ENCODE measurements at places on chromosomes 1 and 21.

GRCh38 chr21:32048353-32048752 is 175.5 kb downstream of the HUNK start:
- no peak for DNase-seq

GRCh38 chr1:25816112-25816718 is 3.5 kb upstream of the MTFR1L start:
- DNase-seq: no peak

GRCh38 chr21:44723177-44724131 is 12.1 kb upstream of the TSPEAR start:
- no peak for DNase-seq

GRCh38 chr1:194968916-194969315 is 1639.3 kb downstream of the KCNT2 start:
- no peak for DNase-seq

- DNase-seq: no peak
Observed at GRCh38 chr1:41152622-41153044, 89.5 kb downstream of the SCMH1 start.

- DNase-seq: no peak
Observed at GRCh38 chr1:187151555-187151954, 322.8 kb downstream of the PLA2G4A start.

GRCh38 chr1:53348486-53349368 is 20.9 kb upstream of the LRP8 start:
- no peak for DNase-seq

- DNase-seq: no peak
Observed at GRCh38 chr1:39395357-39395831, 96.0 kb upstream of the BMP8A start.

DNA sequence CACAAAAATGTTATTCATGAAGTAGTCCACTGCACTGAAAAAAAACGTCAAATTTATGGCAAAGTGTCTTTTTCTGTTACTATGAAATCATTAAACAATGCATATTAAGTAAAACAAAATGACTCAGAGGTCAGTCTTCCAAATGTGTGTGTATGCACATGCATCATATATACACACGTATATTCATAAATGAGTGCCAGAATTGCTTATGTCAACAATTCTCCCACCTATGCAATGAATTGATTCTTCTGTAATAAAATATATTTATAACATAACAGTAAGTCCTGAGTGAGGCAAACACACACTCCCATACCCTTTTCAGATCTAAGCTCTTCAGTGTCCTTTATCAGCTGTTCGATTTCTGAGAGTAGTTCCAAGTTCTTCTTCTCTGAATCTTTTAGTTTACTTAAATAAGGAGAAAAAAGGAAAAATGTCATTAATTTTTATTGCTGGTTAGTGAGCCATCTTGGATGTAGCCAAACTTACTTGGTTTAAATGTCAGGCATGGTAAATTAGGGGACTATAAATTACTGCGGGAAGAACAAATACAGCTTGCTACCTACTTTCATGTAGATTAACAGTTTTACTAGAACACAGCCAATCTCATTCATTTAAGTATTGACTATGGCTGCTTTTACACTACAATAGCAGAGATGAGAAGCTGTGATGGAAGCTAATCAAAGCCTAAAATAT is 131.9 kb downstream of the COQ8A start:
- DNase-seq: no peak

DNA sequence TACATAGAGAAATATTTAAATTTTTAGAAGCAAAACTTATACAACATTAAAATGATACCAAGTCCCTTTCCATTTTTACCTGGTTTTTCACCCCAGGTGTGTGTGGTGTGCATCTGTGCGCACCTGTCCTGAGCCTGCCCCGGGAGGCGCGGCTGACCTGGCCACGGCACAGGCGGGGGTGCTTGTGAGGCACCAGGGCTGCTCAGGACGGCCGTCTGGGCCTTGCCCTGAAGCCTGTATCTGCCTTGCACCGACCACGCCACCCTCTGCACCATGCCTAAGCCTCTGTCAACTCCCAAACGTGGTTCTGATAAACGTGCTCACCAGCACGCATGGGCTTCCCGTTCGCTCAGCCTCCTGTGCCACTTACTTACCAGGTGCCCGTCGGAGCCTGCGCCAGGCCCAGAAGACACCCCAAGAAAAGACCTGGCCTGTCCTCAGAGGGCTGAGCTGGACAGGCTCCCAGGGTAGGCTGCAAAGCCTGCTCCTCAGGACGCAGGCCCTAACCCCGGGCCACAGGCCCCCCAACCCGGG is 20.9 kb downstream of the PANK4 start:
- DNase-seq: no peak

DNA sequence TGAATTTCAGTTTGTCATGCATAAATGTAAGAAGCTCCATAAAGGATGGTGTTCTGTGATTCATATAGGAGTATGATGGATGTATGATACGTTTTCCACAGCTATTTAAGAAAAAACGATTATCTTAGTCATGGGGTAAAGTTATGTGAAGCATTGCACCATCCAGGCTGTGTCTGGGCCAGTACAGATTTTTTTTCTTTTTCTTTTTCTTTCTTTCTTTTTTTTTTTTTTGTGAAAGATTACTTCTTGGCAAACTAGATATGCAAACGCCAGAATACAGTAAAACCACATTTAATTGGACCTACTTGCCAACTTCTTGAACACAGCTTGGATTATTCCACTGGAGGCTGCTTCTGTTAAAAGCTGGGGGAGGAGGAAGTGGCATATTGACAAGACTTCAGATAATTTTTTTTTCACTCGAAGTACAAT is 14.9 kb downstream of the ZBTB18 start:
- DNase-seq: no peak

DNA sequence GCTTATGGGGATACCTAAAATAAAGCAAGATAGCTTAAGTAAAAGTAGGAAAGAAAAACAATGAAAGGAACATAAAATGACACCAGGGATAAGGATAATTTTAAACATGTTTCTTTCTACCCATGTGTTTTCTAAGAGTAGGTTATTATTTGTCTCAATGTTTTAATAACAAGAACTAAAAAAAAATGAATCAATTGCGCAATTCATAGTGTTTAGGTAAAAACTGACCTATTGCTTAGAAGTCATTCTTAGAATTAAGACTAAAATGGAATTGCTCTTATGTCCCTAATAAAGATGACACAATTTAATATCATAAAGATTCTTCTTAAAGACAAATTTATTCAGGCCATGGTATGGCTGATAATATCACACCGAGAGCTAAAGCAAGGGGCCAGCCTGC is 58.0 kb upstream of the COL24A1 start:
- no peak for DNase-seq

- no peak for DNase-seq
Observed at GRCh38 chr21:41055266-41055665, 112.7 kb upstream of the BACE2 start.
